Stimulated activated CD4-positive, alpha-beta T cell treated with anti-CD3 and anti-CD28 coated beads, TNF-alpha, amount 100 ng/mL, for 1 hour (primary cell): ENCODE measurements at places on chromosomes 12 and 14.

- DNase-seq, result no peak
These were observed 2.2 kb upstream of the GUCY2C start for GRCh38 chr12:14698555-14698954.

GRCh38 chr12:79156846-79157463 lies 292.4 kb downstream of the SYT1 start:
- DNase-seq, result no peak

- DNase-seq, result no peak
These were observed 207.8 kb downstream of the DPF3 start for GRCh38 chr14:72686101-72686500.

GRCh38 chr12:78457938-78458337 lies 406.6 kb upstream of the SYT1 start:
- DNase-seq, result no peak

GRCh38 chr14:100982762-100983161 lies 79.2 kb upstream of the RTL1 start:
- DNase-seq, result no peak

DNA sequence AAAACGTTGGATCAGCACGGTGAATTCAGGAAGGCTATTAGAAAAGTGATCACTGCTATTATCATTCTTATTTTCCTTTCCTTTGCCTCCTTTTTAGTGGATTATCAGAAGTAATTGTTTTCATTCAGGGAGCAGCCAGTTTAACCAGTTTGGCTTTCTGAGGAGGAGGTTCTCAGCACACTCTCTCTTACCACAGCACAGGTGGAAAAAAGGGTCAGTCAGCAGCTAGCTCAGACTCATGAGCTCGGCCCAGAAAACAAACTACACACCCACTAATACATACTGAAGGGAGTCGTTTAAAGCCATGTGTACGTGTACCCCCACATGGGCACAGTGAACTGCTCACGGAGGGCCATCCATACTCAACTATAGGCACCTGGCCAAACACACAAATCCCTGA lies 23.2 kb upstream of the MAGOHB start:
- DNase-seq, result no peak

GRCh38 chr12:119822046-119822445 lies 55.1 kb downstream of the CIT start:
- DNase-seq, result no peak

- no peak for DNase-seq
These were observed 61.2 kb upstream of the SRSF5 start for GRCh38 chr14:69705706-69706105.
